ENCODE measurements at places on chromosomes 1 and 21.

- DNase-seq: no peak
Observed at GRCh38 chr1:216212826-216213225, 210.4 kb downstream of the USH2A start.

DNA sequence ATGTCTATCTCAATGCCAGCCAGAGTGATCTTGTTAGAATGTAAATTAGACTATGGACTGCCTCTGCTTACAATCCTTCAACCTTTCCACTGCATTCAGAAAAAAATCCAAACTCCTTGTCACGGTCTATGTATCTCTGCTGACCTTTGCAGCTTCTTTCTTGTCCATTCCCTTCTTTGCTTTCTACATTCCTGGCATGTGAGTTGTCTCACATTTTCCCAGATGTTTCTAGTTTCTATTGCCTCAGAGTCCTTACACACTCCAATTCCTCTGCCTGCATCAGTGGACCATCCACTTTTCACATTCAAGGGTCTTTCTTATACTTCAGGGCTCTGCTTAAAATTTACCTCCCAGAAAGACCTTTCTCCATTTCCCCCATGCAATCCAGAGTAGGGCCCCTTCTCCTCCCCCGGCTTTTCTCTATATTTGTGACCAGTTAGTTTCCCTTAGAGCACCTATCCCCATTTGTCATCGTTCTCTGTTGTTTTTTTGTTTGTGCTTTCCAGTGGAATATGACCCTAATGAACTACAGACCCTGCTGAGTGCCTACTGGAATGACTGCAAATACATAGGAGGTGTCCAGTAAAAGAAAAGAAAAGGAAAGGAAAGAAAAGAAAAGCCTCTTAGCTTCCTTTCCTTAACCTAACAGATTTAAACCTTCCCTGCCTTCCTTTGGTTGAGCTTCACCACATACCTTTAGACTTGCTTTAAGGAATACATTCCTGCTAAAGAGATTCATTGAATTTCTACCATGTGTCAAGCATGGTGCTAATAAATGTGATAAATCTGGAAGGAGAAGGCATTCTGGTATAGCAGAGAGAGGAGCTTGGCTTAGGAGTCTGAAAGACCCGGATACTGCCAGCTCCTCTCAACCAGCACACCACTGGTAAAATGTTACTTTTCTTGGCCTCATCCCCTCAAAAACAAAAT is 102.0 kb downstream of the DIRAS3 start:
- no peak for DNase-seq

- DNase-seq: no peak
Observed at GRCh38 chr1:7912743-7913557, 27.7 kb downstream of the TNFRSF9 start.

- DNase-seq: no peak
Observed at GRCh38 chr21:16579538-16579937, 849.8 kb downstream of the USP25 start.

DNA sequence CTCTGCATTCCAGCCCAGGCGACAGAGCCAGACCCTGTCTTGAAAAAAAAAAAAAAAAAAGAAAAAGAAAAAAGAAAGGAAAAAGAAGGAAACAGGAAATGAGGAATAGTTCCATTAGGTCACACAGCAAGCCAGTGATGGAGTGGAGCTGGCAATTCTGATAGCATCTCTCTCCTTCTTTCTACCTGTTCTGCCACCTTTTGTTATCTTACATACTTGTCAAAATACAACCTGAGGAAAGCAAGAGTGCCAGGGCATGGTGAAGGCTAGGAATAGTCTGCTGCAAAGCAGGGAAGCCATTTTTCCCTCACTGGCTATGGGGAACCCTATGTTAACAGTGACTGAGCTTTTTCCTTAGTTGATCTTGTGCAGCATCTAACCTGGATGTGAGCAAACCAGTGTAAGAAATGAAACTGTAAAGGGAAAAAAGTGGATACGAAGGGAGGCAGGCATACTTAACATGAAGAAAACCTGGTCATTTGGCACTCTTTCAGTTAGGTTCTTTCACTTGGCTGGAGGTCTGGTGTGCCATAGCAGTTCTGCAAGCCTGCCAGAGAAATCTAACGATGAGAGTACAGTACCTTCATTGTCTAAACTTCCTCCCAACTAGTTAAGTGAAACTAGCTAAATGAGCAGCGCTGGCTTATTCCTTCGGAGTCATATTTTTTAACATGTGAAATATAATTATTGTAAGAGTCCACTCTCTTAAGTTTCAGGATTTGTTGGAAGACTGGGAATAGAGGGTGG is 17.9 kb upstream of the THEM5 start:
- no peak for DNase-seq

- DNase-seq: no peak
Observed at GRCh38 chr1:241172486-241172885, 184.5 kb downstream of the RGS7 start.

GRCh38 chr1:159911326-159912070 is 11.5 kb upstream of the CFAP45 start:
- DNase-seq: no peak

DNA sequence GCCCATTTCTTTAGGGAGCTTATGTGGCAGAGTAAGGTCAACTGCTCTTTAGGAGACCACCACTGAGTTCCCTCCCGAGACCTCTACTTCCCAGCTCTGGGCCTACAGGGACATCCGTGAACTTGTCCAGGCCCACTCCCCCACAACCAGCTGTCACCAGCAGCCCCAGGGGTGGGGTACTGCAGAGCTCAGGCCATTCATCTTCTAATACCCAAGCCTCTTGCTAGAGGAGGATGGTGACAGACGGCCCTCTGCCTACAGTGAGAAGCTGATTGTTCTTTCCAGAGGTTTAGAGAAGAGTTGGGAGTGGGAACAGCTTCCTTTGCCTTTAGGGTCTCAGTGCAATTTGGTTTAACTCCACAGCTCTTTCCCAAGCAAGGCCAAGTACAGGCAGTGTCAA is 33.2 kb upstream of the ARTN start:
- no peak for DNase-seq

GRCh38 chr1:2611031-2611501 is 21.8 kb downstream of the MMEL1 start:
- no peak for DNase-seq

GRCh38 chr1:113582084-113582483 is 177.2 kb downstream of the PHTF1 start:
- no peak for DNase-seq

GRCh38 chr1:160795951-160796383 is at the start of gene LY9:
Gene LY9 (plus strand): TSS chr1:160796174. CDS start chr1:160796188, 14 bp downstream.
- peak; percentile 62 for DNase-seq

GRCh38 chr1:245875581-245876261 is 631.4 kb downstream of the SMYD3 start:
- DNase-seq: no peak

DNA sequence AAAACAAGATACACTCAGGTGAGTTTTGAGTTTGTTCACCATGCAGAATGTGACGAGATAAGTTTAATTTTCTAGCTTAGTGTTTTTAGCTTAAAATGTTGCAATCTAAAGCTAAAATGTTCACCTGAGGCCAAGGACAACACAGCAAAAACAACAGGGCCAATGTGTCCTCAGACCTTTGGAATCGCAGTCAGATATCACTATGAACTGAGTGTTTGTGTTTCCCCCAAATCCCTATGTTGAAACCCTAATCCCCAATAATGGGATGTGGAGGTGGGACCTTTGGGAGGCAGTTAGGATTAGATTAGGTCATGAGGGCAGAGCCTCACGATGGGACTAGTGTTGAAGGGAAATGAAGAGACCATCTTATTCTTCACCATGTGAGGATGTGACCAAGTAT is 144.4 kb downstream of the GABPA start:
- no peak for DNase-seq

DNA sequence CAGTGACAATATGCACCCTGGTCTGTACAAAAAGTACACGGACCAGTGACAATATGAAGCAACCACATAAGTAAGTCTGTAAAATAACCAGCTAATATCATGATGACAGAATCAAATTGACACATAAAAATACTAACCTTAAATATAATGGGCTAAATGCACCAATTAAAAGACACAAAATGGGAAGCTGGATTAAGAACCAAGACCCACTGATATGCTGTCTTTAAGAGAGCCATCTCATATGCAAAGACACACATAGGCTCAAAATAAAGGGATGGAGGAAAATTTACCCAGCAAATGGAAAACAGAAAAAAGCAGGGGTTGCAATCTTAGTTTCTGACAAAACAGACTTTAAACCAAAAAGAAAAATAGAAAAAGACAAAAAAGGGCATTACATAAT is 70.4 kb upstream of the VCAM1 start:
- no peak for DNase-seq

- DNase-seq: no peak
Observed at GRCh38 chr1:94044290-94044790, 76.6 kb downstream of the ABCA4 start.

DNA sequence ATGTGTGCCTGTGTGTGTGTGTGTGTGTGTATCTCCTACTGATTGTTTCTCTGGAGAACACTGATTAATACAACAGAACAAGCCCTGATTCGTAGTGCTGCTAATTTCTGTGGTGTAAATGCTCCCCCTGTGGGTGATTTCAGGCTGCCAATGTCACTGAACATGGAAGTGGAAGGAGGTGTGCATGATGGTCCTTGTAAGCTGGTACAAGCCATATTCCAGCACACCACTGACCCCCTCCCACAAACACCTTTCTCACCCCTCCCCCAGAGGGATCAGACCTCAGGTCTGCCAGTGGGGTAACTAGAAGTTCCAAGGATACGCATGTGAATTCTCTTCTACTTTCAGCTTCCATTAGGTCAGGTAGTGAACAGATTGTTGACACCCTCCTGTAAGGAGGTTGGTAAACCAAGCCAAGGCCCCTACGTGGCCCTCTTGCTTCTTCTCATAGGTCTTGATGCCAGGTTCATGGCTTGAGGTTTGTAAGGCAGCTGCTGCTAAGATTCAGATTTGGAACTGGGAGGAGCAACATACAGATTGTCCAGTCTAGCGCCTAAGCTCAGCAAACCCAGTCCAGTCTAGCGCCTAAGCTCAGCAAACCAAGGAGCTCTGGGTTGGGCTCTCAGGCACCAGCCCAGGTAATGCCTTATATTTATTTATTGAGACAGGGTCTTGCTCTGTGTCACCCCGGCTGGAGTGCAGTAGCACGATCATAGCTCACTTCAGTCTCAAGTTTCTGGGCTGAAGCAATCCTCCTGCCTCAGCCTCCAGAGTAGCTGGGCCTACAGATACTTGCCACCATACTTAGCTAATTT is 38.7 kb downstream of the DHCR24 start:
- no peak for DNase-seq

DNA sequence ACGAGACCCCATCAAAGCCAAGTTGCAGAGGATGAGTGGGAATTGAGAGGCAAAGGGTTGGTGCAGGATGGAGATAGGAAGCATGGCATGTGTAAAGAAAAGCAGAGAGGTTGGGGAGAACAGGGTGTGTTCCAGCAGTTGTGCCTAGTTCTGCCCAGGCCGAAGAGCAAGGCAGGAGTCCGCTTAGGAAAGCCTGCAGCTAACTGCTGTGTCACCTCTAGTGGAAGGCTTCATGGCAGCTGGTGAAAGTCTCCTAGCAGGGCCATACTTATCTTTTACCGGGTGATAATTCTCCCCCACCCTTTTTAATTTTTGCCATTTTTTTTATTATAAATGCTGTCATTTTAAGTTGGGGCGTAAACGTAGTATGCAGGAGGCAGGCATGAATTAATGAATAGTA is 93.6 kb downstream of the NFIA start:
- DNase-seq: no peak

DNA sequence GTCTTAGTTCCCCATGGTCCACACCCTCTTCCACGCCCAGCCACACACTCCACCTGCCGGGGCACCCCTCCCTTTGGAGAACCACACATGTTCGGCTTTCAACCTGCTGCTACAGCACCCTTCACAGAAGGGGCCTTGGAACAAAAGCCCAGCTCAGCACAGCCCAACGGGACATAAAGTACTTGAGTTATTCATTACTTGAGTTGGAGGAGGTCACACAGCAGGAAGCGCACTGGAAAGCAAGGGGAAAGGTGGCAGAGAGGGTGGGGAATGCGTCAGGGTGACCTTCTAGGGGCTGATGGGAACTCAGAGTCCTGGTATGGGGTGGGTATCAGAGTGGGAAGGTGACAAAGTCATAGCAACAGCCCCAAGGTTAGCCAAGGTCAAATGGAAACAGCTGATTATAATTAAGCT is 3.0 kb upstream of the ATP1B1 start:
- no peak for DNase-seq

DNA sequence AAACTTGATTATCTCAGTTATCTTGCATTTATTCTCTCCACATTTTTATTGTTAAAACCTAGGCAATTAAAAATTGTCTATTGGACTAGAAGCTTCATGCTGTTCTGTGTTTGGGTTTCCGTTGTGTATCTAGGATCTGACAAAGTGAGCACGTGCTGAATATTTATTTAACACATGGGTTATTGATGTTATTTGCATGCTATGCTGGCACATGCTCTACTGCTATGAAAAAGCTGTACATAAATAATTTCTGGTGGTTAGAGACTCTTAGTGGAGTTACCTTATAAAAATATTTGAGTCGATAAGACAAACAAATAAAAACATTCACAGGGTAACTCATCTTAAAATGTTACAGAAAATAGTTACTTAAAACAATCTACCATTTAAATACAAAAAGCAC is 1769.7 kb downstream of the MRPL39 start:
- no peak for DNase-seq

- no peak for DNase-seq
Observed at GRCh38 chr1:225882694-225883615, 775 bp upstream of the TMEM63A start.

DNA sequence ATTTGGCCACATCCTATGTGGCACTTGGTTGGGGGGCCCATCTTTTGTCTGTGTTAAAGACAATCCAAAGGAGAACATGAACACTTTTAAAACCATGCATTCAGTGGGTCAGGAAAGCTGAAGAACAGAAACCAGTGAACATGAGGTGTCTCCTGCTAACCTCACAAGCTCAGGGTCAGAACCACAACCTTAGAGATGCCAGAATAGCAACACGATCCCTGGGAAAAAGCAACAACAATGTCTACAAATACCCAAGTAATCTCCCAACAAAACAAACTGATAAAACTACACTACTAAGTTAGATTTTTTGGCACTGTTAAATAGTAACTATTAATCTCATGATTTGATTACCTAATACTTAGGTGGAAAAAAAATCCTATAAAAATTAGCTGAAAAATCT is 34.1 kb upstream of the GNG4 start:
- no peak for DNase-seq

DNA sequence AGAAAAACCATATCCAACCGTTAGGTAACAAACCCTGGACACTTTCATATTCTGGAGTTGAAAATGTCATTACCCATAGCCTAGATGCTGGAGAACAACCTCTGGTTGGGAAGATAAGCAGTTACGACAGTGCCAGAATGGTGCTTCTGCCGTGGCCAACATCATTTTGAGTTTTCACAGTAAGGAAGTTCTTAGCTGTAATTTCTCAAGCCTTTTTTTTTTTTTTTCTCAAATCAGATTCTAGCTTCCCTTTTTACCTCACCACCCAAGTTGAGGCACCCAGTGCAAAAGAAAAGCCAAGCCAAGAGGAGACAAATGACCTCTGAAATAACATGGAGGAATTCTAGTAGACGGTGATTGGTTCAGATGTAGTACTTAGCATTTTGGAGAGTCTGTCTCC is 21.8 kb downstream of the PPT1 start:
- DNase-seq: no peak
